ENCODE measurements at places on chromosomes 2 and 18.

DNA sequence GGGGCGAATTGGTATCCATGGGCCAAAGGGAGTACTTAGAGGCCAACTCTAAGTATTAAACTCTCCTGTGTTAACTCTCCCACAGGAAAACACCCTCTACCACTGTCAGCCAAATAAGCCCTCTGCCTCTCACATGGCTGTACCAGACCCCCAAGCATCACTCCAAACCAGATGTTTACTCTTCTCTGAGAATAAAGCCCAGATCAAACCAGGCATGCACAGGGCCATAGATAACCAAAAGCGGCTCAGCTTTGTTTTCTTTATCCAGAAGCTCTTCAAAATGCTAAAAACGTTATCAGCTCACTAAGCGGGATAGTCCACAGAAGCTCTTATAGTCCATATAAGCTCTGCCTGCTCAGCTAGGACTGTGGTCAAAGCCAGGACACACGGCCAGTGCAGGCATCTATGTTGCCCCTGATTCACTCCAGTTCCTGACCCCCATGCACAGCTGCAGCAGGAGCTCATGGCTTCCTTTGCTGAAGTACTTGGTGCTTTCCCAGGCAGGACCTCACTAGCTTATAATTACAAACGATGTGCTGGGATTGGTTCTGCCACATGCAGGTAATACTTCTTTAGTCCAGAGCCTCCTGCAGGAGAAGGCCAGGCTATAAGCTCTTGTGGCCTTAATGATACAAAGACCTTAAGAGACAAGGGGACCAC is 21.0 kb upstream of the SEMA4C start:
- no peak for DNase-seq

GRCh38 chr2:143491131-143491530 is 361.9 kb downstream of the ARHGAP15 start:
- DNase-seq = no peak

- DNase-seq = no peak
Observed at GRCh38 chr2:90645-91312, 44.5 kb upstream of the FAM110C start.

DNA sequence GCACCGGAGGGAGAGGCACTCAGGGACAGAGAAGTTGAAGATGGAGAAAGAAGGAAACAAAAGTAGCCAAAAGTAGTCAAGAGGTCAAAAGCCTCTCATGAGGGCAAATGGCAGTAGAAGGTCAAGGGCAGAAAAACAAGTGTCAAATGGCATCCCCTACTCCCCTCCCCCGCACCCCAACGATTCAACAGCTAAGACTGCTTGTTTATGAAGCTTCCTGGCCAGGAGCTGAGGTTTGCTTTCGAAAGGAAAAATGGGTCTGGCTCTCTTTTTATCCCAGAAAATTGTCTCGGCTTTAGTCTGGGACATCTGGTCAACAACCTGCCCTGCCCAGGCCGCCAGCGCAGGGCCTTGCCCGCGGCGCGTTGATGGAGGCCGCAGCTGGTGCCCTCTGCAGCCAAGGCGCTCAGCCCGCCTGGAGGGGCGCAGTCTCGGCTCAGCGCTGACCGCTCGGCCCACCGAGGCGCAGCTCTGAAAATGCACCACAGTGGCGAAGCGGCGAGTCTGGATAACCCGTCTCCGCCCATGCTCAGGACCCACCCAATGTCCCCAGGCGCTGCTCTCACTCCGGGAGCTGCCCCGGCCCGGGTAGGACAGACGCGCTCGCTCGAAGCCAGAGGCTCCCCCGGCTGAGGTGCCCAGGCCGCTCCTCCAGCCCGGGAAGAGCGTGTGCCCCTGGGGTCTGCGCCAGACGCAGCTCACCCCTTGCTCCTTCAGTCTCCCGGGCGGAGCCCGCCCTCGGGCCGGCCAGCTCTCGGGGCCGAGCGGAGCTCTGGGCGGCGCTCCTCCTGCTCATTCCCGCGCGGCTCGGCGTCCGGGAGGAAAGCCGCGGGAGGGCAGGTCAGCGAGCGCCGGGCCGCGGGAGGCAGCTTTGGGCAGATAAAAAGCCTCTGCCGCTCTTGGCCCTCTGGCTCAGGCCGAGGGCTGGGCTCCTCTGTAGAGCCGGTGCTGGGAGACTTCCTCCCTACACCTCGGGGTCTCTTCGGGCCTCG is 1.8 kb upstream of the TBR1 start:
- no peak for DNase-seq

DNA sequence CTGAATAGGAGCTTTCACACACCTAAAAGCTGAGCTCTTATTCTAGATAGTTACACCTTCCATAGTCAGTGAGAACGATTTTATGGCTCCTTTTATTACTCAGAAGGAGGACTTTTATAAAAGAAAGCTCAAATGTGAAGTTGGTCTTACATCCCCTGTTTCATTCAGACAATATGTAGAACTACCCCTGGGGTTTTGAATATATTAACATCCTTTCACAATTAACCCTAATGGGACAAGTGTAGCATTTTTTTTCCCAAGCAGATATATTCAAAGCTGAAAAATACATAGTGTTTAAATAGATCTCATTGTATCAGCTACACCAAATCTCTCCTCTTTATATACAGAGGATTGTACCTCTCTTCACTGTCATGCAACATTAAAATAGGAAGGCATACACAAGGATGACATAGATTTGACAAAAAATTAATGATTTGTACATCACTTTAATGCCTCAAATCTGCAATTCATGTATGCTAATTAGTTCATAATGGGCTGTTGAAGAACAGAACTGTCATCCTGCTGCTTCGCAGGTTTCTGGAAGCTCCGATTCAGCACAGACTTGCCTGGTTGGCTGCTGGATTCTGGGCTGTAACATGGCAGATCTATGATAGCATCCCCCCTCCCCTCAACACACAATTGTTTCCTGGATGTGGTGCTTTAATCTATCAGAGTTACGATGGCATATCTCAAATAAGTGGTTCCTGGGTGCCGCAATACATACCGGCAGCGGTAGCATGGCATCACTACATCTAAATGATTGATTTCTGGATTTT is 129.7 kb upstream of the PARD3B start:
- no peak for DNase-seq

- DNase-seq = no peak
Observed at GRCh38 chr2:183348492-183348891, 224.2 kb downstream of the NUP35 start.

DNA sequence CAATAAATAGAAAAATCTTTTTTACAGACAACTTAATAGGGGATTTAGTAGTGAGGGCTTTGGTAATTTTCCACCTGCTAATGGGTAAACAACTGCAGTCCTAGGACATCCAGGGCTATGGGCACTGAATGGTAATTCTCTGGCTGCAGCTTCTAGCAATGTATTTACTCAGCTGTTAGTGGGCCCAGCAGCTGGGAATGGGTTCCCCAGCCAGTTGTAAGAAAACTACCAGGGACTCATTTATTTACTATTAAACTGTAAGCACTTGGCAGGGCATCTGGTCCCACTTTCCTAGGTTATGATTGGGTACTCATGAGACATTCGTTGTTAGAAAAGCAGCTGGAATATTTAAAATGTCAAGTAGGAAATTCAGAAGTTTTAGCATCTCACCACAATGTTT is 363.8 kb upstream of the TRIB2 start:
- no peak for DNase-seq

DNA sequence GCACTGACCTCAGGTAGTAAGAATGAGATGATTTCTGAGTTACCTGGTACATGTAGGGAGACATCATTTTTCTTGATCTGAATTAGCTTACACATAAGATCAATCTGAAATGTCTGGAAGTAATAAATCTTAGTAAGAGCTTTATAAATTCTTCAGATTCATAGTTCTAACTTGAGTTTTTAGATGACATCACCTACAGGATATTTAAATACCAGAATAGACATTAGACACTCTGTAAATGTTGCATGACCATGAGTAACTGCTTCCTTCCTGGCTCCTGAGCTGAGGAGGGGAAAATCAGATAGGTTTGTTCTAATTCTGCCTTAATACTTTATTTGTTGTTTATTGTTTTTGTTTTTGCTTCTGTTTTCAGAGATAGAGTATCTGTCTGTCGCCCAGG is 181.8 kb downstream of the PHLPP1 start:
- DNase-seq = no peak

GRCh38 chr2:64808092-64808491 is 154.4 kb upstream of the SERTAD2 start:
- no peak for DNase-seq

GRCh38 chr18:75546964-75547363 is 119.5 kb upstream of the SMIM21 start:
- no peak for DNase-seq

DNA sequence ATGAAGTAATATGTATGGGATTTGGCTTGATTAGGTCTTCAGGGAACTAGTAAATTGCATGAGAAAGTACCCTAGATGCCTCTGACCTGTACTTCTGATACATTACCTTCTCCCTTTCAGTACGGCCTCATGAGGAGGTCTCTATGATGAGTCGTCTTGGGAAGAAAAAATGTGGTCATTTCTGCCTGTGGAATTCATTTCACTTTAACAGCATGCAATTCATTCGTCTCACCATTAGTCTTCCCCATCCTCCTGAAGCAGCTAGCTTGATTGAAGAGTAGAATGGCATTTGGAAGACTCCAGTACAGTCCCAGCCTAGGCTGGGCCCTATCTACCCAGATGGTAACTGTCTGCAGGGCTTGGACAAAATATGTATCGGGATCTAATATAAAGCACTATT is 52.2 kb downstream of the TMX3 start:
- DNase-seq = no peak

GRCh38 chr2:46769809-46770208 is 145.8 kb downstream of the MCFD2 start:
- no peak for DNase-seq

GRCh38 chr18:66819235-66819634 is 215.3 kb upstream of the CDH19 start:
- no peak for DNase-seq

- DNase-seq = no peak
Observed at GRCh38 chr18:68865021-68865420, 67.1 kb downstream of the CCDC102B start.

DNA sequence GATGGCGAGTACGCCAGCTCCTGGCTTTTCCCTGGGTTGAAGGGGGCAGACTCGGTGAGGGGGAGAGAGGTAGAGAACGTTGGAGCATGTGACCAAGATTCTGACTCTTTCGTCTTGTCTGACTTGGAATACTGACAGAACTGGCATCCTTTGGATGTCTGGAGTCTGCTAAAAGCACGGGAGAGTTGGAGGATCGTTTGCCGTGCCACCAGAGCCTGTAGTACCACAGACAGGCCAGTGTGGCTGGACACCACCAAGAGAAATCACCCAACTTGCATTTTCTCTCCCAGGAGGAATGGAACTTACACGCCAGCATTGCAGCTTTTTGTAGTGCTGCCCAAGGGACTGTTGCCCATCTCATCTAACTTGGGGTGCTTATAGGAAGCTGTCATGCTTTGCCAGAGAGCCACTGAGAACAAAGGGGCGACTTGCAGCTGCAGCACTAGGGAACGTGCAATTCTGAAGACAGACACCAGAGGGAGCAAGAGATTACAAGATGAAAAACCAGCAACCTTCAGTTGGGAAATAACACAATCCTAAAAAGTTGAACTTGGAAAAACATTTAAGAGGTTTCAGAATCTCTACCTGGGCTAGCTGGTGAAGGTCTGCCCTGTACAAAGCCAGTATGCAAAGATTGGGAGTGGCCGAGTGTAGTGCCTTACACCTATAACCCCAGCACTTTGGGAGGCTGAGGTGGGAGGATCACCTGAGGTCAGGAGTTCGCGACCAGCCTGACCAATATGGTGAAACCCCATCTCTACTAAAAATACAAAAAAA is 24.1 kb downstream of the PSMG2 start:
- peak; percentile 5 for DNase-seq

Measured in T1000 (cell line).